Activated CD8-positive, alpha-beta T cell treated with anti-CD3 and anti-CD28 coated beads, Interleukin-2, amount 10 ng/mL, durations not matched to agents 7 days and 5 days (primary cell): ENCODE measurements at places on chromosomes 7 and 10. TPM values are rescaled to one million over a fixed set of nuclear protein-coding genes. Genes with fewer than 3 reads are reported as not detected.

Gene ADCY1
- total RNA-seq: 0.29 TPM

Gene PGAM2
- total RNA-seq: 0.68 TPM

Gene CALCR
- not detected for total RNA-seq

Gene SLC13A1
- total RNA-seq: not detected

Gene MYL10
- not detected for total RNA-seq

Gene TMEM270
- total RNA-seq: not detected

Gene FKBP6
- total RNA-seq: not detected

Gene DYNC1I1
- not detected for total RNA-seq

Gene ADRB1
- total RNA-seq: 0.45 TPM

Gene AKR1C4
- not detected for total RNA-seq

Gene EBF3
- not detected for total RNA-seq

Gene DNAJB9
- 9.4 TPM for total RNA-seq

Gene SPDYE2B
- not detected for total RNA-seq

Gene UCMA
- total RNA-seq: not detected

Gene NPC1L1
- not detected for total RNA-seq
